Activated naive CD4-positive, alpha-beta T cell treated with anti-CD3 and anti-CD28 coated beads, Interleukin-2, amount 50 U/mL, for 16 hours (primary cell): ENCODE measurements at places on chromosomes 13 and 19.

- DNase-seq = no peak
Observed at GRCh38 chr13:24221007-24221406, 60.5 kb downstream of the SPATA13 start.

DNA sequence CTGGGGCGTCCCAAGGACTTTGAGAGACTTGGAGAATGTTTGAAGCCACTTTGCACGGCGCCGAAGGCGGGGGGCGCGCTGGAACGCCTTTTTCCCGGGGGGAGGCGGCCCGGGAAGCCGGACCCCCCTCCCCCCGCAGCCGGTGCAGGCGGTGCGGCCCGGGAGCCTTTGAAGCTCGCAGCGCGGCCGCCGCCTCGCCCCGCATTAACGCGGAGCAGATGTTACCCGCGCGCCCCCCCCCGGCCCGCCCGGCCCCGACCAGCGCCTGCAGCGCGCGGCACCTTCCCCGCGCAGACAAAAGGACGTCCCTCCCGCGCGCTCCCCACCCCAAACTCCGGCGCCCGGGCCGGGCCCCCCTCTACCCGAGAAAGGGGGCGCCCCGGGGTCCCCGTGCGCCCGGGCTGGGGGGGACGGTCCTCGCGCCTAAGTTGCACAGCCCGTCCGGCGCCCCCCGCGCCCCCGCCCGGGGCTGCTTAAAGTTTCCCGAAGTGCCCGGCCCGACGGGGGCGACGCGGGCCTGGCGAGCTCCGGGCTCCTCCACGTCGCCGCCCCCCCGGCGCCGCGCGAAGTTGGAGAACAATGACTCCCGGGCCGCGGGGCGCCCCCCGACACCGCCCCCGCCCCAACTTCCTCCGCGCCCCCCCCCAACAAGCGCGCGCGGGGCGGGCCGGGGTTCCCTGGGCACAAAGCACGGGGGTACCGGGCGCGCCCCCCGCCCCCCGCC lies 685 bp downstream of the TCF3 start:
- peak; percentile 61 for DNase-seq

- no peak for DNase-seq
Observed at GRCh38 chr13:98997738-98998641, 20.1 kb upstream of the DOCK9 start.

- no peak for DNase-seq
Observed at GRCh38 chr19:11457115-11457514, 21.7 kb downstream of the PRKCSH start.

DNA sequence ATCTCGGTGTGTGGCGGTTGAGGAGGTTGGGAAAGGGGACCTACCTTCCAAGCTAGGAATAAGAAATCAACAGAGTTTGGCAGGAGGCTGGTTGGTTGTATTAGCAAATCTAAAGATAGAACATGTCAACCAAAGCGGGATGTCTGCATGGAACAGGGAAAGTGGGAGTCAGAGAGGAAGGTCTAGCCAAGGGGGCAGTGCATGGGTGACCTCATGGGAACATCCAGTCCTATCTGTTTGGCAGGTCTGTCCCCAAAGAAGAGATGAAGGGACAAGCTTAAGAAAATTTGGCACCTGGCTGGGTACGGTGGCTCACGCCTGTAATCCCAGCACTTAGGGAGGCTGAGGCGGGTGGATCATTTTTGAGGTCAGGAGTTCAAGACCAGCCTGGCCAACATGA lies 118.7 kb upstream of the TSC22D1 start:
- no peak for DNase-seq

- no peak for DNase-seq
Observed at GRCh38 chr13:114062754-114063153, 69.7 kb downstream of the RASA3 start.

DNA sequence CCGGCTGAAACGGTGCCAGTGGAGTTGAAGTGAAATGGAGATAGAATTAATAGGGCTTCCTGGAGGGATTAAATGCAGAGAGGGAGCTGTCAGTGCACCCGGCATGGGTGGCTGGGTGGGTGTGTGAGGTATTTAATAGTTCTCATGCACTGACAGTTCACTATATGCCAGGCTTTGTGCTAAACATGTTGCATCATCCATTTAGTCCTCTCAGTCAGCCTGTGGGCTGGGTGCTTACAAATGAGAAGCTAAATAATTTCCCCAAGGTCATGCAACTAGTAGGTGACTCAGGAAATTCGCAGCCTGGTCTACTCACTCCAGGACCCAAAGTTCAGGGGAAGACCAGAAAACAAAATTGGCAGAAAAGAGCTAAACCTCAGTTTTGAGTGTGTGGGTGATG lies 63.5 kb upstream of the SPATA13 start:
- peak; percentile 38 for DNase-seq

DNA sequence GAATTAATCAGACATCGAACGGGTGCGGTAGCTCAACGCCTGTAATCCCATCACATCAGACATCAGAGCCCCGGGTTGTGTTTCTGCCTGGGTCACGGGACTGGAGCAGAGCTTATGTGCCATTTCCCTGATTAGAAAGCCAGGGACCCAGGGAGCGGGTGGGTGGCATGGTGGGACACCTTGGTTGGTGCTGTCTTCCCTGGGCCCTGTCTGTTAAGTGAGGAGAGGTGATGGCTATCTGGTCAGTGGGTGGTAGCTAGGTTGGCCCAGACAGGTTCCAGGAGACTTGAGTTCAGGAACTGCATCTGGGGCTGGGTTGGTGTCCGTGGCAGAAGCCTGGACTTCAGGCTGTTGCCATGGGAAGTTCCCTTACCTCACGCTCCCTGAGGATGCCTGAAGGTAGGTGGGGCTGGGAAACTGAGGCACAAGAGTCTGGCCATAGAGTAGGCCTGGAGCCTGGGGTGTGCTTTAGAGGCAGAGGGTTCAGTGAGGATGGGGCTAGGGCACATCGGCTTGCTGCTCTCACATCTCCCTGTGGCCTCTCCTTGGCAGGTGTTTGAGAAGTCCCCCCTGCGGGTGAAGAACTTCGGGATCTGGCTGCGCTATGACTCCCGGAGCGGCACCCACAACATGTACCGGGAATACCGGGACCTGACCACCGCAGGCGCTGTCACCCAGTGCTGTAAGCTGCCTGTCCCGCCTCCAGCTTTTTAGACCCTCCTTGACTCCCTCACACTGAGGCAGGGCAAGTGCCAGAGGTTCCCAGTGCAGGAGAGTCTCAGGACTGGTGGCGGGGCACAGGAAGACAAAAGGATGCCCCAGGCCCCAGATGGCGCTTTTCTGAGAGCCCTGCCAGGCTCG lies 2.1 kb downstream of the RPL18A start:
- DNase-seq = no peak

DNA sequence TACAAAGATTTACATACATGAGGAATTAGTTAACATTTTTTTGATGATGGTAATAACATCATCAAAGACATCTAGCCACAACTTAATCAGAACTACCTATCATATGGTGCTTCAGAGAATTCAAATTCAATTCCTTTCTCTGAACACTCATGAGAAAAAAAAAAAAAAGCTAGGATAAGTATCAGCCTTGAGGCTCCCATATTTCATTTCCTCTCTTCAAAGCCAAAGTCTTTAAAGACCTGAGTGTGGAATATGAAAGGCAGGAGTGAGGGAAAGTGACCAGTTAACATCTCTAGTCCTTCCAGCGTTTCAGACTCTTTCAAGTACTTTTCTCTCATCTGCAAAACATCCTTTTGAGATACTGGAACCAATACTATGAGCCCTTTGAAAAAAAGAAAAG lies 137.5 kb downstream of the DCLK1 start:
- no peak for DNase-seq

DNA sequence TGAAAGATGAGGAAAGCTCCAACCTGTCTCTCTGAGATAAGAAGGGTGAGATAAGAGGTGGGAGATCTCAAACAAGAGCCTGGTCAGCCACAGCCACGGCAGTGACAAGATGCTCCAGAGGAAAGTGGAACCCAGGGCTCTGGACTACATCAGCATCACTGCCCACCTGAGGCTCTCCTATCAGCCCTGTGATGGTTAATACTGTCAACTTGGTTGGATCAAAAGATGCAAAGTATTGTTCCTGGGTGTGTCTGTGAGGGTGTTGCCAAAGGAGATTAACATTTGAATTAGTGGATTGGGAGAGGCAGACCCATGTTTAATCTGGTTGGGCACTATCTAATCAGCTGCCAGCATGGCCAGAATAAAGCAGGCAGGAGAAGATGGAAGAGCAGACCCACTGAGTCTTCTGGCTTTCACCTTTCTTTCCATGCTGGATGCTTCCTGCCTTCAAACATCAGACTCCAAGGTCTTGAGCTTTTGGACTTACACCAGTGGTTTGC lies 476.6 kb upstream of the NBEA start:
- DNase-seq = no peak

DNA sequence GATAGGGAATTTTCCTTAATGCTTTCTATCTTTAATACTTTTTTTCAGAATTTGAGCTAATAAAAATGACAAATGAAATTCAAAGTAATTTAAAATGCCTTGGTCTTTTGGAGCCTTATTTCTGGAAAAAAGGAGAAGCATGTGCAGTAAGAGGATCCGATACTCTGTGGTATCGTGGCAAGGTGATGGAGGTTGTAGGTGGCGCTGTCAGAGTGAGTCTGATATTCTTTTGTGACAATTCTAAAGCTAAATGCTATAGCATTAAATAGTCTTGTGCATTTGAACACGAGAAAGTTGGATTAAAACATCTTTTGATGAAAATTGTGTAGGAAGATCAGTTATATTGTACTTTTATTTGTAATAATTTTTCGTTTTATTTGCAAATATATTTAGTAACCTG lies 95.0 kb downstream of the RNF17 start:
- no peak for DNase-seq

DNA sequence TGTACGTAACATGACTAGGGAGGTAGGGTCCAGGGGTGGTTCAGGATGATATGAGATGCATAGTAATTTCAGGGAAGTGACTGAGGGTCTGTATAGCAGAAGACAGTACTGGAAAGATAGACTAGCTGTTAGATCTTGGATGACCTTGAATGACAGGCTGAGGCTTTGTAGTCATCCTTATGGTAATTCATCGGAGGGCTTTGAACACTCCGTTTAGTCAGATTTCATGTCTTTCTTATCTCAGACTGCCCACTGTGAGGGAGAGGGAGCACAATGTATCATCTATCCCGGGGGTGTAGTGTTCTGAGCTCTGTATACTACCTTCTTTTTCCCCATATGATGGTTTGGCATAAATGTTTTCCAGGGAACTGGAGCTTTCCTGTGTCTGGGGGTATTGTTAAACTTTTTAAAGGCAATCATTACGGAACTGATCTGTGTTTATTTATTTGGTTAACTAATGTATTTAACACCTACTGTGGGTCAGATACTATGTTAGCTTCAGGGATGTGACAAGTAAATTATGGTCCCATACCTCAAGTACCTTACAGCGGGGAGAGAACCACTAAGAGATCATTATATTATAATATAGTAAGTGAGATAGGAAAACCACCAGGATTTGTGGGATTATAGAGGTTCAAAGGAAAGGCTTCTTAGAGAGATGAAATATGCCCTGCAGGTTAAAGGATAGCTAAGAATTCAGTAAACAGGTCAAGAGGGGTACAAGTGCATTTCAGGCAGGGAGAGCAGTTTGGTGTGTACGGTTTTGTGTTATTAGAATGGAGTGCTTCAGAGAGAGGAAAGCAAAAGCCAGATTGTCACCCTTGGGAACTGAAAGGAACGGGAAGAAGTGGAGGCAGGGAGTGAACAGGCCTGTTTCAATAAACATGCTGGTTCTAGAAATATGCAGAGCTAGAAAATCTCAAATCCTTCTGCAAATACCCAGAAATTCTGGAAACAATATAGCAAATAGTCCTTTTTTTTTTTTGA lies 164.8 kb upstream of the KL start:
- DNase-seq = no peak

- DNase-seq = no peak
Observed at GRCh38 chr19:15404780-15405211, 14.0 kb downstream of the AKAP8L start.

GRCh38 chr19:34994286-34994642 lies 5.9 kb upstream of the GRAMD1A start:
- DNase-seq = no peak

DNA sequence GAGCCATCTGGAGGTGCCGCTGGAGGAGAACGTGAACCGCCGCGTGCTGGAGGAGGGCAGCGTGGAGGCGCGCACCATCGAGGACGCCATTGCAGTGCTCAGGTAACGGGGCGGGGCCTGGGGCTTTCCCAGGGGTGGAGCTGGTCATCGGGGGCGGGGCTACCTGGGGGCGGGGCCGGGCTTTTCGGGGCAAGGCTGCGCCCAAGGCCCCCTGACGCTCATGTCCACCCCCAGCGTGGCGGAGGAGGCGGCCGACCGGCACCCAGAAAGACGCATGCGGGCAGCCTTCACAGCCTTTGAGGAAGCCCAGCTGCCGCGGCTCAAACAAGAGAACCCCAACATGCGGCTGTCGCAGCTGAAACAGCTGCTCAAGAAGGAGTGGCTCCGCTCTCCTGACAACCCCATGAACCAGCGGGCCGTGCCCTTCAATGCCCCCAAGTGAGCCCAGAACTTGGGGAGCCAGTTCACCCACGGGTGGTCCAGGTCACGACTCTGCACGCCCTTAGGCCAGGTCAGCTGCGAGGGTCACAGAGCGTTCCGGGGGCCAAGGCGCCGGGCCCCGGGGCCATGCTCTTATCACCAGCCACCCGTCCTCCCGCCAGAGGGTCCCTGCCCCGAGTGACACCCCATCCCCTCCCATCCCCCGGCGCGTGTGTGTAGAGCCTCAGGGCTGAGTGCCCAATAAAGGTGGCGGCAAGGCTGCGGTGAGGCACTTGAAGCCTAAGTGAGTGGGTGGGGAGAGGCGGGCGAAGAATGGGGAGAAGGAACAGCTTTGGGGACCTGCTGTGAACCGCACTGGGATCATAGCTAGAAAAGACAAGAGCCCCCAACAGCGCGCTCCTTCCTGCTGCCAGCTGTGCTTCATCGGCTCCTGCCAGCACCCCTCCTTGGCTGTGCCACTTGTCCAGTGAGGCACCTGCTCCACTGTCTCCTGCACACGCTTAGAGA lies 10.7 kb downstream of the CCDC124 start:
- DNase-seq = no peak

DNA sequence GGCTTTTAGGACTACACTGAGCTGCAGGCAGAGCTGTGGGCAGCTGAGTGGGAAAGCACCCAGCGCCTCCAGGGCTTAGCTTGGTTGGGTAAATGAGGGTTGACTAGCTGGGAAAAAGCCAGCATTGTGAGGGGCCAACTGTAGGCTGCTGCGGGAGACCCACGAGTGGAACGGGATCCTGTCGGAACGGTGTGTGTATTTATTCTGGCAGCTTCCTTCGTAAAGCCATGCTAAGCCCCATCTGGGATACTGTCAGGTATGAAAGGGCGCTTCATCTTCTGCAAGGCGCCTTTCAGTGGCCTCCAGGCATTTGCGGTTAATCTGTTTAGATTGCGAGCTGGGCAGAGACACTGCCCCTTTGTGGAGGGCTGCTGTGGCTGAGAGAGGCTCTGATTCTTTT lies 39.5 kb upstream of the CNMD start:
- DNase-seq = no peak

- DNase-seq = peak; percentile 86
Observed at GRCh38 chr19:47863514-47863936, 4.5 kb downstream of the TPRX2 start.

- no peak for DNase-seq
Observed at GRCh38 chr13:50452756-50453155, 390.7 kb downstream of the DLEU7 start.
